Hippocampal formation (tissue), 2 donors: ENCODE measurements at places on chromosomes 7 and 10.
A peak's percentile ranks its signal among the peaks of the same experiment; 100 is the strongest.

GRCh38 chr10:91162495-91163268 lies 57.8 kb upstream of the PCGF5 start:
- peak; percentile 76 for DNase-seq

DNA sequence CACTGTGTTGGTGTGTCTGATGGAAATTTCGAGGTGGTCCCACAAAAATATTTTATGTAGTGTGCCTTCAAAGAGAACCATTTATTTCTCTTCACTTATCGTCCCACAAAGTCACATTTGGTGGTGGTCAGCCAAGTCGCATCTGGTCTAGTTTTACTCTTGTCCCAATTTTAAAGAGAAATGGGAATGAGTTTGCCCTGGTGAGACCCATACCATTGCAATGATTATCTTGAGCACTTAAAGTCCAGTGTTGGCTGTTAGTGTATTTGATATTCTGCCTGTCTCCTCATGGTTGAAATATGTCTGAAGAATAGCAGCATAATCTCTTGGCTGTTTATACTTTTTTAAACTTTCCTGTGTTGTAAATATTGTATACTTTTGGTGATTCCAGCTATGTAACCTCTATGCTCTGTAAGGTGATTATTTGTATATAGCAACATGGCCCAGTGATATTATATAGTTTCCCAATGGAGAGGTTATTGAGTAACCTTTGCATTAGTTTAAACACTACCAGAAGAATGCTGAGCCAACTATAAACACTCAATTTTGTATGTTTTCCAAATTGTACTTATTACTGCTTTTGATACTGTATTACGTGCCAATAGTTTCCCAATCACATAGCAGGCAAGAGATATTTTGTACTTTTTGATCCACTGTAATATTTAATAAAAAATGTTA lies 172.2 kb downstream of the RTKN2 start:
- no peak for DNase-seq

DNA sequence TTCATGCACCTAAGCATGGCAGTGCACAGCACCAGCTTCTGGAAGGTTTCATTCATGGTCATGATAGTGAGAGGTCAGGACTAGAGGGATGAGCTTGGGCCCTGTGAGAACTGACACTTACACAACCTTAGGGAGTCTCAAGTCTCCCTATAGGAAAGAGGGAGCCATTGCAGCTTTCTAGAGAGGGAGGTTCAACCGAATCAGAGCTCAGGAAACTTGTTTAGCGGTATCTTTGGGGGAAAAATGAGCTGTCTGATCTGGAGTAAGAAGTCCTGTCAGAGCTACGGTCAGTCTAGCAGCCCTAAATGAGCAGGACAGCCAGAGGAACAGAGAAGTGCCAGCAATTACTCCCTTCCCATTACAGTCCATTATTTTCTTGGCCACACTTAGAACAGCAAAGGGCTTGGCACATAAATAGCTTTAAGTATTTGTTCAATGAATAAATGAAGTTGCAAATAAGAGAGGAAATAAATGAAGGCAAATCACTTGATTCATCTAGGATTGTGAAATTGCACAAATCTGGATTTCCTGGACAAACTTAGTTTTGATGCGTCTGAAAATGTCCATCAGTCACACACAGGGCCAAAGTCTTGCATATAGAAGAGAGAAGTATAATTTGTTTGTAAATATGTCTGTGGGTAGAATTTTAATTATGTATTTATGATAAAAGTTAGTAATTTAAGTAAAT lies 262.0 kb downstream of the GLI3 start:
- DNase-seq, result no peak

GRCh38 chr7:142602756-142603155 lies 146.5 kb upstream of the PRSS1 start:
- no peak for DNase-seq

DNA sequence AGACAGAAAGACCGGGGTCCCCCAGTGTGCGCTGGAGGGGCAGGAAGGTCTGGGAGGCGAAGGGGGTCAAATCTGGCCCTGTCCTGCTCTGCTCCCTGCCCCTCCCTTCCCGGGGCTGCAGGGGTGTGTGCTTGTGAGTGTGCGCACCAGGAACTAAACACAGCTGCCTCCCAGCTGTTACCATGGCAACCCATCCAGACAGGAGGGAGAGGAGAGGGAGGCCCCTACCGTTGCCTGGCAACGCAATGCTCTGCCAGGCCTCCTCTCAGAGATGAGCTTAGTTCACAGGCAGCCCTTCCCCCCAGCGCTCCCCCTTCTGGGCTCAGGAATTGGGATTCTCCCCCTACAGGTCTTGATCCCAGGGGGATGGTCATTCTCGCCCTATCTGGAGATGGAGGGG lies 6.1 kb downstream of the NYAP1 start:
- DNase-seq, result peak; percentile 98

DNA sequence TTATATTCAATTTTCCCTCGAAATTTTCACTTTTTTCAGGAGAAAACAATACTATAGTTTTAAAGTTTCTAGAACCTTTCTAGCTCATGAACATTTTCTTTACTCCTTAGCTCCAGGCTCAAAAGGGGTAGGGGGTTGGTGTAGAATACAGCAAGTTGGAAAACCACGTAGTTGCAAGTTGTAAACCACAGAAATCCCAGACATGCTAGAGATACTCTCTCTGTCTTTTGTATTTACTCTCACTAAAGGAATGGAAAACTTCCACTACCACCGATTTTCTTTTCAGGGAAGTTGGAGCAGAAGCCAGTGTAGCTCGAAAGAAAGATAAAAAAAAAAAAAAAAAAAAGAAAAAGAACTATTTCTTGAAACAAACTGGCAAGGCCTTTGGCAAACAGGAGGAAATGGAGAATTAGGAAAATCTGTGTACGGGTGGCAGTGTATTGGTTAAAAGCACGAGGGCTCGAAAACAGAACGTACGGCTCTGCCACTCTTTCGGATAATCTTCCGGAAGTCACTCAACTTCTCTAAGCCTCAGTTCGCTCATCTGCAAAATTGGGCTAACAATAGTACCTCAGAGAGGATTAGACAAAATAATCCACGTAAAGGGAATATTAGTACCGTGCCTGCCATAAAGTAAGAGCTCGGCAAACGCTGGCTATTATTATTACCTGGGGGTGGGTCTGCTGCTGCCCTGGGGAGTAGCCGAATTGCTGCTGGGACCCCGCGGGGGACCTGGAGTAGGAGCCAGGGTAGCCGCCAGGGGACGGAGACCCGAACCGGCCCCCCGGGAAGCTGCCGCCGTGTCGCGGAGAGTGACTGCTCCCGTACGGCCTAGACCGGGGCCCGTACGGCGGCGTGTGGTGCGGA lies 628 bp downstream of the MPLKIP start:
- DNase-seq, result no peak

DNA sequence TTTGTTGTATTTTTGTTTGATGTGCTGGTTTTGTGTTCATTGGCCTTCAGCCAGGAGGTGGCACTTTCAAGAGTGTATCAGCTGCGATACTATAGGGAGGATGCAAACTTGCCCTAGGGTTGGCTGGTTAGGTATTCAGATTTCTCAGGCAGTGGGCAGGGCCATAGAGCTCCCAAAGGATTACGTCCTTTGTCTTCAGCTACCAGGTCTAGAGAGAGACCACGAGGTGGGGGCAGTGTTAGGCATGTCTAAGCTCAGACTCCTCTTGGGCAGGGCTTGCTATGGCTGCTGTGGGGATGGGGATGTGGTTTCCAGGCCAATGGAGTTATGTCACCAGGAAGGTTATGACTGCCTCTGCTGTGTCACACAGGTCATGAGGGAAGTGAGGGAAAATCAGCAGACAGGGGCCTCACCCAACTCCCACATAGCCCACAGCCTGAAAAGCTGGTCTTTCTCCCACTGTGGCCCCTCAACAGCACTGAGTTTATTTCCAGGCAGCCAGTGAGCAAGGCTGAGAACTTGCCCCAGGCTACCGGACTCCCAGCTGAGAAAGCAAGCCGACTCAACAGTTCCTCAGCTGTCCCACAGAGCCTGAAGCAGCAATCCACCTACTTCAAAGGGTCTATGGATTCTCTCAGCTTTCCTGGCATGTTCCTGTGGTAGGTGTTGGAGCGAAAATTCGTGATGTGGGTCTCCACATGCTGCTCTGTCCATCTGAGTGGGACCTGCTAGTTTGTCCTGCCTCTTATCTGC lies 227.4 kb upstream of the COBL start:
- DNase-seq, result no peak

- DNase-seq, result no peak
Observed at GRCh38 chr7:47485640-47486435, 96.1 kb downstream of the TNS3 start.

- DNase-seq, result no peak
Observed at GRCh38 chr7:43449577-43449976, 133.3 kb upstream of the STK17A start.

DNA sequence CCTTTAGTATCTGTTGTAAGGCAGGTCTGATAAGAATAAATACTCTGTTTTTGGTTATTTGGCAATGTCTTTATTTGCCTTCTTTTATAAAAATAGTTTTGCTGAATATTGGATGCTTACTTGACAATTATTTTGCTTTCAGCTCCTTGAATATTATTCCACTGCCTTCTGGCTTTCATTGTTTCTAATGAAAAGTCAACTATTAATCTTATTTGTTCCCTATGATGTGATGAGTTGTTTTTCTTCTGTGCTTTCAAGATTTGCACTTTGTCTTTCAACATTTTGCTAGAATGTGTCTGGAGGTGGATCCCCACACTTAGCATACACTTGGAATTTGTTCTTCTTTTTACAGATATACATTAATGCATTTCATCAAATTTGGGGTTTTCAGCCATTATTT lies 203.8 kb upstream of the PTPRZ1 start:
- DNase-seq, result no peak

GRCh38 chr7:16562456-16563220 lies 36.0 kb downstream of the LRRC72 start:
- no peak for DNase-seq
